ENCODE measurements at places on chromosomes 1 and 21. TPM values are rescaled to one million over a fixed set of nuclear protein-coding genes. Genes with fewer than 3 reads are reported as not detected.

LRRC71 gene
- not detected for total RNA-seq

- peaks cover 61% of the 10 kb centered on the region for H3K27me3 ChIP-seq
- no peak overlapping the region for H3K4me3 ChIP-seq
- no peaks in the 10 kb centered on the region for H3K4me1 ChIP-seq
- DNase-seq = no peak
- no peak overlapping the region for H3K27ac ChIP-seq
- no peaks in the 10 kb centered on the region for H3K36me3 ChIP-seq
Measured at GRCh38 chr1:2821966-2822620, 20.6 kb upstream of the TTC34 start.

DNA sequence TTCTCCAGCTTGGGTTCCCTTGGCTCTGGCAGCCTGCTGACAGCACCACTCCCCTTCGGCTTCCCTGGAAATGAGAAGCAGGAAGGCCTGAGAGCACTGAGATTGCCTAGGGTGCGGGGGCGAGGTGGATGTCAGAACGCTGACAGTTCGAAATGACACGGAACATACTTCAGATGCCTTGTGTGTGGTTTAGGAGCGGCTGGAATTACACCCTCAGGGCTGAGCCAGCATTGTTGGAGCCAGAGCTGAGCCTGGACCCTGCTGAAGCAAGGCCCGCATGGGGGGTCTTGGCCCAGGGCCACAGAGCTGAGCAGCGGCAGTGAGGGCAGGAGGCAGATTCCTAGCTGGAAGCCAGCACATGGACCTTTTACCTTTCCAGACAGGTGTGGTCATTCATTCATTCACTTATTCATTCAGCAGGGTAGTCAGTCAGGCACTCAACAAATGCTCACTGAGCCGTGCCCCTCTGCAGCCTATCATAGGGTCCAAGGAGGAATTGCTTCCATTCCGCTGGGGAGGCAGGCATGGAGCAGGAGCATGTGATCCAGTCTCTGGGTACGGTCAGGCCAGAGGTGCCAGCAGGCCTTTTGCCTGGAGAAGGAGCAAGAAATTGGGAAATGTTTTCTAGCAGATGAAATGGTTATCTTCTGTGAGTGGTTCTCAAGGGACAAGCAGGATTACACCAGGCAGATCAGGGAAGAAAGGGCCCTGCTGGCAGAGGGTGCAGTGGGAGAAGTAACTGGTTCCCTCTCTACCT is 6.6 kb upstream of the FOXE3 start:
- H3K4me1 ChIP-seq = no peaks in the 10 kb centered on the region
- H3K27me3 ChIP-seq = no peaks in the 10 kb centered on the region
- H3K27ac ChIP-seq = no peak overlapping the region
- no peak for DNase-seq
- H3K36me3 ChIP-seq = no peaks in the 10 kb centered on the region

DNA sequence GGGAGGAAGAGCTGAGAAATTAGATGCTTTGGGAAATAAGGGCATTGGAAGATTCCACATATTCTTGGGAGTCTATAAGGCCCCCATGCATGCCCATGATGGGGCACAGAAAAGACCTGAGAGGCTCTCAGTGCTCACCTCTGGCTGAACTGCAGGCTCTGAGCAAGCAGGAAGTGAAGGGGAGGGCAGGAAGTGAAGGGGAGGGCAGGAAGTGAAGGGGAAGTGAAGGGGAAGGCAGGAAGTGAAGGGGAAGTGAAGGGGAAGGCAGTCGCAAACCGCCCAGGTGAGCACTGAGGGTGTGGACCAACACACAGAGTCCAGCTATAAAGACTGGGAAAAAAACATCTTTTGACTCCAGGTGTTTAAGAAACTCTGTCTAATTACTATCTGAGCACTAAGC is 3.5 kb downstream of the KRTAP10-9 start:
- H3K36me3 ChIP-seq = no peaks in the 10 kb centered on the region
- DNase-seq = no peak
- no peak overlapping the region for H3K4me3 ChIP-seq
- no peak overlapping the region for H3K27ac ChIP-seq
- H3K4me1 ChIP-seq = no peaks in the 10 kb centered on the region
- no peaks in the 10 kb centered on the region for H3K27me3 ChIP-seq
